Endothelial cell of umbilical vein (primary cell): ENCODE measurements at places on chromosomes 7 and 10.
A peak's percentile ranks its signal among the peaks of the same experiment; 100 is the strongest.

- peaks cover 3% of the 10 kb centered on the region for H3K27me3 ChIP-seq
- H3K36me3 ChIP-seq: no peaks in the 10 kb centered on the region
- H3K27ac ChIP-seq: no peak overlapping the region
- H3K4me3 ChIP-seq: no peak overlapping the region
- H3K4me1 ChIP-seq: peaks cover 4% of the 10 kb centered on the region
Observed at GRCh38 chr10:92421550-92421949, 130.6 kb downstream of the MARCHF5 start.

DNA sequence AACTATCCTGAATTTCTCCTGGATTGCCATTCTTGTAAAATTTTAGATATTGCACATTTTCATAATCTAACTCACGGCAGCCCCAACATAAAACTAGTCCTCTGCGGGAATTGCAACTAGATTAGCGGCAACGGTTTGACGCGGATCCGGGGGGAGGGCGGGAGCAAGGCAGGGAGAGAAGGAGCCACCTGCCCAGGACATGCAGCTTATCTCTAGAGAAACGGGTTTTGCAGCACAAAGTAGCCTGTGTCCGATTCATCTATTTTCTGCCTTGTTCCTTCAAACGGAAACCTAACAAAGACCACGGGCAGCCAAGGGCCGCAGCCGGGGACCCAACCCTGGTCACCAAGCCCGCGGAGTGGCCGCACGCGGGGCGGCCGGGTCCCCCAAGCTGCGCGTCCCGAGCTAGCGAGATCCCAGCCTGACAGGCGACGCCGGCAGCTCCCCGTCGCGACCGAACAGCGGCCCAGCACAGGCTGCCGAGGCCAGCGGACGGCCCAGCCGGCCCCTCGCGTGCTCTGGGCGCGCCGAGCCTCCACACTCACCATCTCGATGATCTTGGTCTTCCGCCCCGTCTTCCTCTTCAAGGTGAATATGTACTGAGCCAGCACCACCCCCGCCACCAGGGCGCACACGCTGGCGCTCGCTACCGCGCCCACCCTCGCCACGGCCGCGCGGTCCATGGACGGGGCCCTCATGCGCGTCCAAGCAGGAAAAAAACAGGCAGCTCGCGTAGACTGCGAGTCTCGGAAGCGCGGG is at the start of gene NT5C3A:
NT5C3A (minus strand) TSS at position 754 of the 759 bp plus-strand sequence; CDS start at position 683, 71 bp downstream.
- H3K36me3 ChIP-seq: no peaks in the 10 kb centered on the region
- DNase-seq: peak; percentile 48
- H3K27ac ChIP-seq: peak within 1 kb of the TSS; percentile 81
- peak within 1 kb of the TSS; percentile 87 for H3K4me3 ChIP-seq
- no peaks in the 10 kb centered on the region for H3K27me3 ChIP-seq
- H3K4me1 ChIP-seq: peaks cover 15% of the 10 kb centered on the region

GRCh38 chr10:118669020-118669791 is 73.8 kb upstream of the PRLHR start:
- no peaks in the 10 kb centered on the region for H3K4me1 ChIP-seq
- no peaks in the 10 kb centered on the region for H3K27me3 ChIP-seq
- DNase-seq: peak; percentile 55
- H3K36me3 ChIP-seq: no peaks in the 10 kb centered on the region

- no peaks in the 10 kb centered on the region for H3K36me3 ChIP-seq
- DNase-seq: no peak
- no peaks in the 10 kb centered on the region for H3K4me1 ChIP-seq
- H3K4me3 ChIP-seq: no peak overlapping the region
Observed at GRCh38 chr7:46126675-46127300, 205.7 kb upstream of the IGFBP3 start.

- H3K4me1 ChIP-seq: peaks cover 25% of the 10 kb centered on the region
- peak; percentile 94 for DNase-seq
- peaks cover 5% of the 10 kb centered on the region for H3K36me3 ChIP-seq
- peak overlapping the region; percentile 89 for H3K27ac ChIP-seq
Observed at GRCh38 chr10:45001381-45002148, 842 bp downstream of the ZNF22 start.

GRCh38 chr7:28088032-28088431 is 92.6 kb downstream of the JAZF1 start:
- H3K4me1 ChIP-seq: no peaks in the 10 kb centered on the region
- H3K4me3 ChIP-seq: no peak overlapping the region
- no peak for DNase-seq
- H3K27ac ChIP-seq: no peak overlapping the region

DNA sequence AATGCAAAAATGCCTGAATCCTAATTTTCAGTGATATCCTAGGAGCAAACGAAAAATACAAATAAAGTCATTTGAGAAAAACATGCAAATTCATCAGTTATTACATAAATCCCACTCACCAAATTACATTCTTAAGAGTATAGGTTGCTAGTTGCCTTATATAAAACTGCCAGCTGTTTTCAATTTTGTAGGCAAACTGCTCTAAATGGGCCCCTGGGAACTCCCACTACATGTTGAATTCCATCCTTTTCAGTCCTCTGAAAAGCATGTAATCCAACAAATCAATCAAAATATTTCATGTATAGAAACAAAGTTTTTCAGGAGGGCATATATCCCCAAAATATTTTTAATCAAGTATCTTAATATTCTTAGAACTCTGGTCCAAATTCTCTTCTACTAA is 2.1 kb upstream of the JMJD1C start:
- no peaks in the 10 kb centered on the region for H3K27me3 ChIP-seq
- peaks cover 5% of the 10 kb centered on the region for H3K4me1 ChIP-seq
- no peak overlapping the region for H3K27ac ChIP-seq
- H3K4me3 ChIP-seq: no peak overlapping the region
- no peaks in the 10 kb centered on the region for H3K36me3 ChIP-seq

GRCh38 chr7:79714081-79714480 is 260.6 kb upstream of the MAGI2 start:
- no peak for DNase-seq
- H3K27me3 ChIP-seq: no peaks in the 10 kb centered on the region

GRCh38 chr7:135980665-135981180 is 3.6 kb upstream of the MTPN start:
- H3K36me3 ChIP-seq: no peaks in the 10 kb centered on the region
- no peaks in the 10 kb centered on the region for H3K27me3 ChIP-seq
- H3K27ac ChIP-seq: peak overlapping the region; percentile 97
- H3K4me3 ChIP-seq: no peak overlapping the region
- peak; percentile 77 for DNase-seq
- H3K4me1 ChIP-seq: peaks cover 44% of the 10 kb centered on the region

GRCh38 chr7:48245751-48246472 is 74.7 kb downstream of the ABCA13 start:
- H3K4me1 ChIP-seq: peaks cover 54% of the 10 kb centered on the region
- H3K4me3 ChIP-seq: no peak overlapping the region
- no peaks in the 10 kb centered on the region for H3K27me3 ChIP-seq
- no peaks in the 10 kb centered on the region for H3K36me3 ChIP-seq

GRCh38 chr10:11687357-11687771 is 54.8 kb upstream of the ECHDC3 start:
- peaks cover 25% of the 10 kb centered on the region for H3K4me1 ChIP-seq
- no peak overlapping the region for H3K27ac ChIP-seq
- H3K36me3 ChIP-seq: no peaks in the 10 kb centered on the region
- no peaks in the 10 kb centered on the region for H3K27me3 ChIP-seq

DNA sequence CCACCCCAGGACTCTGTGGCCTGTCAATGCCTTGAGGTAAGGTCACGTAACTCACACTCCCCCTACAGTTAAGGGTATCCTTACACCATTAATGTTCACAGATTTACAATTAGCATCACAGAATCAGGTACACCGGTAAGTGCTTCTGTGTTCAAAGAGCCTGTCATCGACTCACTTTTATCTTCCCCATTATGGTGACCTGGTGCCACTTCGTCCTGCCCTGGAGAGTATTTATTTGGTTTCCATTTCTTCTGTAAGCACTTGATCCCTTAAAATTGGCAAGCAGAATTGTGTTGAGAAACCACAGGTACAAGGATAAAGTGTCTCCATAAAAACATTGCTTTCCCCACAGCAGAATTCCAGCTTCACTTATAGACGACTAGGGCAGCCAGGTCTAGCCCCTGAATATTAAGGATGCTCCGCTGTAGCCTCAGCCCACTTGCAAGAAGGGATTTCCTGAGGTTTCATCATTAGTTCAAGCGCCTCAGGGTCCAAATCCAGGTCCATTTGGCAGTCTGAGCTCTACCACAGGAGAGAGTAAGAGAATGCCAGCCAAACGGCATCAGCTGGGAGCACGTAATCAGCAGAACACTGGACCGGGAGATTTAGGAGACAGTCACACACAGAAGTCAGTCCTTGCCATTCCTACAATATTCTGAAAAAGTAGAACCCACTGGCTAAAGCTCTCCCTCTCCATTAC is 10.1 kb downstream of the ATXN7L1 start:
- H3K4me1 ChIP-seq: peaks cover 5% of the 10 kb centered on the region
- H3K36me3 ChIP-seq: no peaks in the 10 kb centered on the region
- H3K4me3 ChIP-seq: no peak overlapping the region
- no peak overlapping the region for H3K27ac ChIP-seq
- no peak for DNase-seq
- no peaks in the 10 kb centered on the region for H3K27me3 ChIP-seq

DNA sequence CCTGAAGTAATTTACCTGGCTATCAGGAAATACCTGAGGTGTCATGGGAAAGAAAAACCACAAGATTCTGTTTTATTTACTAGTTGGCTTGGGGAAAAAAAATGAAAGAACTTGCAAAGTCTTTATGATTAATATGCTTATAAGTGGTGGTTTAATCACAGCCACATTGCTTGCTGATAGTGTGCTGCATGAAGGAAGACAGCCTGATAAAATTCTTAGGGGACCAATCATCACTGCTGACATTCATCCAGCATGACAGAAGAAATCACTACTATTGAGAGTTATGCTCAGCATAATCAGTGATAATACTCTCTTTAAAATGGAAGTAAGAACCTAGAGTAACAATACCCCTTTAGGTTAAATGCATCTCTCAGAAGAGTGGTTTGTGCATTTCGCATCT is 150.2 kb upstream of the LRRN3 start:
- H3K36me3 ChIP-seq: no peaks in the 10 kb centered on the region
- H3K4me1 ChIP-seq: no peaks in the 10 kb centered on the region
- no peak overlapping the region for H3K27ac ChIP-seq
- no peaks in the 10 kb centered on the region for H3K27me3 ChIP-seq

DNA sequence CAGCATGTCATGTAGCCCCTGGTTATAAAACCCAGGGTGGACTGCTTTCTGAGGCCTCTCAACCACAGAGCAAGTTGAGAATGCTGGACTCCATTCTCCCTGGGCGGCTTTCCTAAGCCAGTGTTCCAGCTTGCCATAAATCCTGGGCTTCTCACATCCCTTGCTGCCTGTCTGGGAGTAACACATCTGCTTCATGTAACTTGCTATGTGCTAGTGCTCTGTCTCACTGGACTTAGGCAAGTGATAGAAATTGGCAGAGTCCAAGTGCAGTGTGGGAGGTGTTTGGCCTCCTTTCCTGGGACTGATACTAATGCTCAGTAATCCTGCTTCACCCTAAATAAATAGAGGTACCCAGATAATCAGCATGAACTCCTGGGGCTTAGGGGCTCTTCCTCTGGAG is 277.1 kb upstream of the POM121L12 start:
- no peak for DNase-seq
- H3K4me1 ChIP-seq: no peaks in the 10 kb centered on the region
- no peak overlapping the region for H3K27ac ChIP-seq
- H3K4me3 ChIP-seq: no peak overlapping the region
- H3K36me3 ChIP-seq: no peaks in the 10 kb centered on the region

GRCh38 chr7:46282155-46282554 is 361.1 kb upstream of the IGFBP3 start:
- DNase-seq: peak; percentile 55
- H3K27me3 ChIP-seq: no peaks in the 10 kb centered on the region
- no peaks in the 10 kb centered on the region for H3K4me1 ChIP-seq
- H3K4me3 ChIP-seq: no peak overlapping the region

GRCh38 chr7:50662041-50662694 is 97.0 kb upstream of the DDC start:
- H3K4me3 ChIP-seq: no peak overlapping the region
- peaks cover 37% of the 10 kb centered on the region for H3K36me3 ChIP-seq
- DNase-seq: no peak
- no peak overlapping the region for H3K27ac ChIP-seq
- peaks cover 43% of the 10 kb centered on the region for H3K4me1 ChIP-seq

DNA sequence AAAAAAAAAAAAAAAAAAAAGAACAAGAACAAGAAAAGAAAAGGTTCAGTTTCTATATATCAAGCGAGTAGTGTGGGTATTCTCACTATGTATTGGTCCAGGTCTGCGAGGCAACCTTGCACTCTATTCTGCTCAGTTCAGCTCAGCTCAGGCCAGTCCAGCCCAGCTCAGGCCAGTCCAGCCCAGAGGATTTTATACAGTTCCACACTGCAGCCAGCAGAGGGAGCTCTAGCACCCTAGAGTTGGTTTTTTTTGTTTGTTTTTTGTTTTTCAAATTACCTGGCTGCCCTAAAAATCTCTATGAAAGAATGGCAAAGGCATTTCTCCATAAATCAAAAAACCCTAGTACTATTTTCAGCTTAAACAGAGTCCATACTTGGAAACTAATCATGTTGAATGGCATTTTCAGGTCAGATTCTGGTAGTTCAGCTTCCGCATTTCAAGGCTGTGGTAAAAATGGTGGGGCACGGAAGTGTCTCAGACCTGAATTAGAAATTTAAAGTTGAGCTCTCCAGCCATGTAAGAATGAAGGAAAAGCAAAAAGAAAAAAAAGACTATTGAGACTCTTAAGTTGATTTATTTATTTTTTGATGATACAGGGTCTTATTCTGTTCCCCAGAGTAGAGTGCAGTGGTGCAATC is 55.2 kb upstream of the GSDME start:
- H3K4me1 ChIP-seq: no peaks in the 10 kb centered on the region
- no peaks in the 10 kb centered on the region for H3K27me3 ChIP-seq
- H3K4me3 ChIP-seq: no peak overlapping the region
- peaks cover 8% of the 10 kb centered on the region for H3K36me3 ChIP-seq

- H3K4me1 ChIP-seq: peaks cover 8% of the 10 kb centered on the region
- DNase-seq: no peak
- no peak overlapping the region for H3K27ac ChIP-seq
- peaks cover 2% of the 10 kb centered on the region for H3K27me3 ChIP-seq
- H3K36me3 ChIP-seq: no peaks in the 10 kb centered on the region
Observed at GRCh38 chr7:105594034-105594433, 12.7 kb upstream of the EFCAB10 start.

- no peaks in the 10 kb centered on the region for H3K4me1 ChIP-seq
- no peaks in the 10 kb centered on the region for H3K36me3 ChIP-seq
- no peak overlapping the region for H3K27ac ChIP-seq
- no peak for DNase-seq
- no peak overlapping the region for H3K4me3 ChIP-seq
- H3K27me3 ChIP-seq: peaks cover 95% of the 10 kb centered on the region
Observed at GRCh38 chr7:157017149-157017548, 6.7 kb upstream of the MNX1 start.

DNA sequence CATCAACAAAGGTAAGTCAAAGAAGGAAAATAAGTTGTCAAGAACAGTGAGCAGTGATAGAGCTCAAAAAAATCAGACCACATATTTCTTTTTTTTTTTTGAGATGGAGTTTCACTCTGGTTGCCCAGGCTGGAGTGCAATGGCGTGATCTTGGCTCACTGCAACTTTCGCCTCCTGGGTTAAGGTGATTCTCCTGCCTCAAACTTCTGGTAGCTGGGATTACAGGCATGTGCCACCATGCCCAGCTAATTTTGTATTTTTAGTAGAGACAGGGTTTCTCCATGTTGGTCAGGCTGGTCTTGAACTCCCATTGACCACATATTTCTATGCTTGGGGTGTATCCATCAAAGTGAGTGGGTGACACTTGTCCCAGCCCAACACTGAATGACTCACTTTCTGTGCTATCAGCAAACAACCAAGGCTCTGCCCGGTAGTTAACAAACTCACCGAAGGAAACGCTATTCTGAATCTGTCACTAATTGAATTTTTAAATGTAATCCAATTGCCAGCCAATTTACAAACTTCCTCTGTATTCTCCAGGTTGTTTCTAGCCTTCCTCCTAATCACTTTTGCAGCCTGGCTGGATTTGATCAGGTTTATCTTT is 19.6 kb upstream of the SMNDC1 start:
- H3K27me3 ChIP-seq: no peaks in the 10 kb centered on the region
- DNase-seq: no peak
